ENCODE measurements at places on chromosomes 5 and 9.

DNA sequence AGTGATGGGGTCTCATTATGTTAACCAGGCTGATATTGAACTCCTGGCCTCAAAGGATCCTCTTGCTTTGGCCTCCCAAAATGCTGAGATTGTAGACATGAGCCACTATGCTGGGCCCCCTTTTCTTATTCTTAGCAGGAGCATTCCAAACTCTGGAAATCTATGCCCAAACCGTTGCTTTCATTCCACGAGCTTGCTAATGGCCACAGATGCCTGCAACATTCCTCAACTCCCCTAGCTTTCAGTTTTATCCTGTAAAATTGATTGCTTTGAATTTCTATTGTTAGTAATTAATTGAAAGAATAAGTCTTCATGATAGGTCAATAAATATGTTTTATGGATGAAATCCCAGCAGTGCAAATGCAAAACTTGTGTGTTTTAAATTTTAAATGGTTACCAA lies 564.8 kb upstream of the WWC1 start:
- DNase-seq, result no peak

GRCh38 chr9:114883709-114884108 lies 46.7 kb downstream of the TNFSF8 start:
- DNase-seq, result no peak

DNA sequence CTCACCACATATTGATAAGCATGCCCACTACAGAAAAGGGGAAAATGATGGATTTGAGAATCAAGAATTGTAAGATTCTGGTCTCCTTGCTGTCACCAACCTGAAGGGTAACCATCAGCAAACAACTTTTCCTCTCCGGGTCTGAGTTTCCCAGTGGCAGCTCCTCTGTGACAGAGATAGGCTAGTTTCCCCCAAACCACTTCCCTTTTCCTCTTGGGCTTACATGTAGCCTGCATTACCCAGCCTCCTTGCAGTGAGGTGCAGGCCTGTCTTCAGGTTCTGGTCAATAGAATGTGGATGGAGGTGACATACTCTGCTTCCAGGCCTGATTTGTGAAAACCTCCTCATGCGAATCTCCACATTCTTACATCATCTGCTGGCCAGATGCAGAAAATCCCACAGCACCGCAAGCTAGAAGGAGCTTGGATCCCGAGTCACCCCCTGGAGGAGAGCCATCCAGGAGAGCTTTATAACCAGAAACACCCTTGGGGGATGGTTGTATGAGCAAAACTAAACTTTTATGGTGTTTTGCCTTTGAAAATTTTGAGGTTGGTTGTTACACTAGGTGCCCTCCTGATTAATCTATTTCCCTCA lies 206.1 kb downstream of the RGS3 start:
- no peak for DNase-seq

DNA sequence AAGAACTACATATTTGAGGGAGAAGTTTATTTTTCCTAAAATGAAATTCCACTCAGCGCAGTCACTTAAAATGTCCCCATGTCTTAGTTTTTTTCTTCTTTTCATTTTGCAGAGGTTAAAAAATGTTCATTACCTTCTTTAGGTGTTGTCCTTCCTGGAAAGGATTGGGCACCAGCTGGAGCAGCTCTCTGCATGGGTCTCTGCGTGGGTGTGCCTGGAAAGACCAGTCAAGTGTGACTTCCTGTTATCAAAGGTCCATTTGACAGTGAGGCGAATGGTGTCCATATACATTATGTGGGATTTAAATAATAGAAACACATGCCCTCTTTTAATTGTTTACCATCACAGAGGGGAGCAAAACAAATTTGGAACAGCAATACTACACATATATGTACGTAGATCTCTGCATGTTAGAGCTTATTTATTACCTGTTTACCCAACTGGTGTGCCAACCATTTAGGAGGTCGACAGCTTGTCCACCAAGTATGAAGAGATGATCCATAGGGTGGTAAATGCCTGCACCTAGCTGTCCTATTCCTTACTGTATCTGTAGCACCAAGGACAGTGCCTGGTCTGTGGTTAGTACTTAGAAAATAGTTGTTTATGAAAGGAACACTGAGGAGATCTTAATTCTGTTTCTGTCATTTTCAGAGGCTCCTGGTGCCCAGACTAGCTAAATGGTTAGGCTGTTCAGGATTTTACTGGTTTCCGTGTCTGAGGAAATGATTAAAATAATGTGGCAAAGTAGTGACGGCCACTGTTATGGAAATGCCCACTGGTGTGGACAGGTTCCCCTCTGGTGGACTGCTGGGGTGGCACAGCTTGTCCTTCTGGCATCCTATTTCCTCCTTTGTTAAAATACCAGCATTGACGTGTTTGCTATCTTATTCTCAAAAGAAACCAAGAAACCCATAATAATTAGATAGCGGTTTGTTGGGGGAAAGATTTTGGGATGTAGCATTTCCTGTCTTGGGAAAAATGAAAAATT lies 200.4 kb downstream of the MAST4 start:
- no peak for DNase-seq

Measured in stimulated activated CD8-positive, alpha-beta memory T cell treated with anti-CD3 and anti-CD28 coated beads, Interleukin-4, amount 100 ng/mL, for 24 hours (primary cell).